ENCODE measurements at places on chromosomes 4 and X. TPM values are rescaled to one million over a fixed set of nuclear protein-coding genes. Genes with fewer than 3 reads are reported as not detected.

DNA sequence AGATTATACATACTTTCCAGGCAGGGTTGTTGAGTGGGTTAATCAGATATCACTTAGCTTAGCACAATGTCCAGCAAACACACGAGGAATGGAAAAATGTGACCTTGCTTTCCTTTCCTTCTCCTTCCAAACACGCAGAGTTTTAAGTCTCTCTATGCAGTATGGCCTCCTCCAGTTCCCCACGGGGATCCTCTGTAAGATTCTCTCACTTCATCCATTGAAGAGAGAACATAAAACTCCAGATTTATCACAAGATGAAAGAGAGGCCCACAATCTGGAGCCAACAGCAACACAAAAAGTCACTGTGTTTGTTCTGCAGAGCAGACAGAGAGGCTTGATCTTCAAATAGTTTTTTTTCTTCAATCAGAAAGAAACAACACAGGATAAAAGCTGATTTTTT, 336.8 kb upstream of the CLNK start:
- H3K4me3 ChIP-seq = no peak overlapping the region
- H3K36me3 ChIP-seq = no peaks in the 10 kb centered on the region
- no peaks in the 10 kb centered on the region for H3K4me1 ChIP-seq
- no peaks in the 10 kb centered on the region for H3K27me3 ChIP-seq

DNA sequence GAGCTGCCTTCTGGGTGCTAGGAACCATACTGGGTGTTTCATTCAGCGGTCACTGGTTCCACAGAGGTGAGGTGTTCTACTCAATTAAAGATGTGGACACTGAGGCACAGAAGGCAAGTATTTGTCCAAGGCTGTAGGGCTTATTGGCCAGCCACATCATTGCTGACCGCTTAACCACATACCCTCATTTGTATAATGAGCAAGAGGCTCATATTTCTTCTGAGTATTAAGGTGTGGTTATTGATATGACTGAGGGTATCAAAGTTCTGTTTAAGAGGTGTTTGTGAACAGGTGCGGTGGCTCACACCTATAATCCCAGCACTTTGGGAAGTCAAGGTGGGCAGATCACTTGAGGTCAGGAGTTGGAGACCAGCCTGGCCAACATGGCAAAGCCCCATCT, 14.3 kb downstream of the RNF4 start:
- peaks cover 30% of the 10 kb centered on the region for H3K36me3 ChIP-seq
- H3K4me3 ChIP-seq = no peak overlapping the region
- no peak for DNase-seq

DNA sequence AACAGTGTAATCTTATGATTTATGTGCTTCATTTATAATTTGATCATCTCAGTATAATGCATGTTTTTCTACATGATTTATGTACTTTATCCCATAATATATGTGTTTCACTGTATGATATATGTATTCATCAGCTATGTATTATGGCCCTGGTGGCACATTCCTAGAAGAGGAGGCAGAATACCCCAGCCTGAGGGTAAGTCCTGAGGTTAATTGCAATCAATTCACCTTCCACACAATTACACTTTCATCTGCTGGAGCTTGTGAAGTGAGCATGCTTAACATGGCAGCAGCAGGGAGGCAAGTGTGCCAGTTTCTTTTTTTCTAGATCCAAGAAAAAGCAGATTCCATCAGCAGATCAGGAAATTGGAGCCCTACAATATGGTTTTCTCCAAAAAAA, 81.2 kb downstream of the CXXC4 start:
- no peak overlapping the region for H3K4me3 ChIP-seq
- no peaks in the 10 kb centered on the region for H3K27me3 ChIP-seq
- no peaks in the 10 kb centered on the region for H3K36me3 ChIP-seq

DNA sequence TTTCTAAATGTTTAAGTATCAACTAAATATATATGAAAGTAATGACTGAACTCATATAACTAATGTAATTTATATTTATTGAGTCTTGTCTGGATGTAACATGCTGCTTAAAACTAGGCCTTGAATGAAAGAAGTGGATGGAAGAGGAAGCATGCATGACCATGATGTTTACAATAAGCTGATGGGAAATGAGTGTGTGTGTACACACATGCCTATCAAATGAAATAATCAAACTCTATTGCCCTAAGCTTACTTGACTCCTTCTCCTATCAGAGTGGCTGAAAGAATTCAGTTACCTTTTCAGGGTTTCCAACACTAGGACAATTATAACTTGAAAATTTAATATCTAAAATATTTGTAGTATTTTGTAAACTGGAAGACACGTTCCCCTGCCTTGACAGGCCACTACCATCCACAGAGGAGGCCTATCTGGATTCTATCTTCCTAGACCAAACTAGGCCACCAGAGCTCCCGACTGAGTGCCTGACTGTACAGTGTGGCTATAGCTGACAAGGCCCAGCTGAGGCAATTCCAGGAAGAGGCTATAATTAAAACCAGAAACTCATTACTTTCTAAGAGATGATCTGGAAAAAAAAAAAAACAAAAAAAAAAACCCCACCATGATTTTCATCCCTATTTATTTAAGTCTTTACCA, 7.6 kb downstream of the ARSJ start:
- peaks cover 10% of the 10 kb centered on the region for H3K27me3 ChIP-seq
- H3K27ac ChIP-seq = no peak overlapping the region
- H3K36me3 ChIP-seq = no peaks in the 10 kb centered on the region

GRCh38 chr4:13523105-13523477, 21.2 kb downstream of the NKX3-2 start:
- no peak overlapping the region for H3K27ac ChIP-seq
- peaks cover 75% of the 10 kb centered on the region for H3K27me3 ChIP-seq
- H3K4me3 ChIP-seq = no peak overlapping the region
- peaks cover 6% of the 10 kb centered on the region for H3K36me3 ChIP-seq
- no peak for DNase-seq

GRCh38 chr4:175758050-175759024, 53.7 kb downstream of the GPM6A start:
- H3K4me1 ChIP-seq = no peaks in the 10 kb centered on the region
- no peaks in the 10 kb centered on the region for H3K27me3 ChIP-seq
- no peak overlapping the region for H3K4me3 ChIP-seq
- no peak overlapping the region for H3K27ac ChIP-seq
- no peaks in the 10 kb centered on the region for H3K36me3 ChIP-seq

DNA sequence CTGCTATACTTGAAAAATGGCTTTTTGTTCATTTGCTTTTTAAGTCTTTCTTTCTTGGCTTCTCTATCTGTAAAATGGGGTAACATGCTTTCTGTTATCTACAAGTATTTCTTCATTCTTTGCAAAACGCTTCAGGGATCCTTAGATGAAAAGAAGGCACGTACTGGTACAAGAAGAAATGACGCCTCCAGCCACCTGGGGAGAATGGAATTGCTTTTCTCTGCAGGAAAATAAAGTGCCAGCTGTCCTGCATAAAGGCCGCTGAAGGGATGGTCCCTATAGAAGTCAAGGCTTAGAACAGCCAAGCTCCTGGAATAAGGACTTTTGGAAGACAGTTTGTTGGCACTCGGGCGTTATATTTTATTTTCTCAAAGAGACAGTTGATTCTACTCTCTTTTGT, 210.8 kb upstream of the RASGEF1B start:
- no peak overlapping the region for H3K27ac ChIP-seq
- DNase-seq = no peak
- H3K4me1 ChIP-seq = no peaks in the 10 kb centered on the region
- H3K4me3 ChIP-seq = no peak overlapping the region
- peaks cover 2% of the 10 kb centered on the region for H3K27me3 ChIP-seq

DNA sequence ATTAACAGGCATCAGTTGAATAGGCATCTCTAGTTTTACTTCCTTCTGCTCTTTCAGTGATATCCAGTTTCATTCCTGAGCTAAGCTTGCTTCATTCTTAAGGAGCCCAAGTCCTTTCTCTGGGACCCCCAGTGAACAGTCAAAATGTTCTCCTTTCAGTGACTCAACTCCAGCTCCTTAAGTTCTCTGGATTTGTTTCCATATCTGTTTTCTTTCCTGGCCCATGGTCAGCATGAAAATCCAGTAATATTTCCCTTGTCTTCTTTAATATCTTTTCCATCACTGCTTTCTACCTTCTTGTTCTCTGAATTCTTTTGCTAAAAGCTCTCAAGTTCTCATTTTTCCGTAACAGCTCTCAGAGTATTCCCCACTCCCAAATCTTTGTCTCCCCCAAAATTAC, 25.5 kb downstream of the ADGRL3 start:
- no peak for DNase-seq
- H3K4me1 ChIP-seq = no peaks in the 10 kb centered on the region
- no peak overlapping the region for H3K27ac ChIP-seq
- no peak overlapping the region for H3K4me3 ChIP-seq
- no peaks in the 10 kb centered on the region for H3K27me3 ChIP-seq
- no peaks in the 10 kb centered on the region for H3K36me3 ChIP-seq

DNA sequence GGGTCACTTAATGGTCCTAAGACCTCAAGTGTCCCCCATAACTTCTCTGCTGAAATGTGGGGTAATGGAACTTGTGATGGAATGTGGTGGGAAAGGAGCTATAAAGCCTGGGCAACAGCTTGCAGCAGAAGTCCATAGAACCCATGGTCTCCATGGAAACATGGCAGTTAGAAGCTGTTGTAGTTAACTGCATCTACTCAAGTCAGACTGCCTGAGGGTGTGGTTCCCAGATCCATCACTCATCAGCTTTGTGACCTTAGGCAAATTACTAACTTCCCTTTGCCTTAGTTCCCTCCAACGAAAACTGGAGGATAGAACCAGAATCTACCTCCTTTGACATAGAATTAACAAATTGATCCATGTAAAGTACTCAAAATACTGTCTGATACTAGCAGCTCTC, 113.0 kb downstream of the SPATA18 start:
- H3K27ac ChIP-seq = no peak overlapping the region
- no peaks in the 10 kb centered on the region for H3K27me3 ChIP-seq
- no peaks in the 10 kb centered on the region for H3K4me1 ChIP-seq
- H3K36me3 ChIP-seq = no peaks in the 10 kb centered on the region

DNA sequence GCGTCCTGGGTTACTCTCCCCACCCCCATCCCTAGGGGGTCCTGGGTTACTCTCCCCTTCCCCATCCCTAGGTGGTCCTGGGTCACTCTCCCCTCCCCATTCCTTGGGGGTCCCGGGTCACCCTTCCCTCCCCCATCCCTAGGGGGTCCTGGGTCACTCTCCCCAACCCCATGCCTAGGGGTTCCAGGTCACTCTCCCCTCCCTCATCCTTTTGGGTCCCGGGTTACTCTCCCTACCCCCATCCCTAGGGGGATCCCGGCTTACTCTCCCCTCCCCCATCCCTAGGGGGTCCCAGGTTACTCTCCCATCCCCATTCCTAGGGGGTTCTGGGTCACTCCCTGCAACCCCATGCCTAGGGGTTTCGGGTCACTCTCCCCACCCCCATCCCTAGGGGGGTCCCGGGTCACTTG, 1.5 kb downstream of the ASMTL start:
- H3K27me3 ChIP-seq = no peaks in the 10 kb centered on the region
- peaks cover 39% of the 10 kb centered on the region for H3K4me1 ChIP-seq
- H3K4me3 ChIP-seq = peak overlapping the region; percentile 84
- H3K36me3 ChIP-seq = peaks cover 36% of the 10 kb centered on the region

- H3K4me1 ChIP-seq = peaks cover 2% of the 10 kb centered on the region
- H3K27me3 ChIP-seq = peaks cover 2% of the 10 kb centered on the region
- DNase-seq = peak; percentile 5
- no peaks in the 10 kb centered on the region for H3K36me3 ChIP-seq
- H3K27ac ChIP-seq = no peak overlapping the region
Observed at GRCh38 chr4:121472937-121473721, 92.3 kb upstream of the QRFPR start.

- no peak overlapping the region for H3K4me3 ChIP-seq
- H3K27ac ChIP-seq = no peak overlapping the region
- H3K4me1 ChIP-seq = no peaks in the 10 kb centered on the region
Observed at GRCh38 chr4:169250796-169251195, 20.0 kb downstream of the SH3RF1 start.

- no peaks in the 10 kb centered on the region for H3K36me3 ChIP-seq
- H3K4me1 ChIP-seq = no peaks in the 10 kb centered on the region
- H3K27me3 ChIP-seq = no peaks in the 10 kb centered on the region
- peak; percentile 4 for DNase-seq
- no peak overlapping the region for H3K4me3 ChIP-seq
Observed at GRCh38 chrX:107571296-107571998, 56.9 kb upstream of the PRPS1 start.

- no peaks in the 10 kb centered on the region for H3K27me3 ChIP-seq
- DNase-seq = no peak
- no peak overlapping the region for H3K27ac ChIP-seq
- H3K4me3 ChIP-seq = no peak overlapping the region
Observed at GRCh38 chr4:10069075-10069642, 47.4 kb downstream of the WDR1 start.

The IL1RAPL1 gene
- total RNA-seq = not detected

The ALPK1 gene
- total RNA-seq = 13.4 TPM

The TBCK gene
- total RNA-seq = 30.1 TPM

The ITGB1BP2 gene
- total RNA-seq = 6.7 TPM

The MAEA gene
- total RNA-seq = 32.3 TPM

Measured in activated CD8-positive, alpha-beta T cell treated with anti-CD3 and anti-CD28 coated beads for 36 hours (primary cell).